ENCODE measurements at places on chromosomes 3 and 15.

DNA sequence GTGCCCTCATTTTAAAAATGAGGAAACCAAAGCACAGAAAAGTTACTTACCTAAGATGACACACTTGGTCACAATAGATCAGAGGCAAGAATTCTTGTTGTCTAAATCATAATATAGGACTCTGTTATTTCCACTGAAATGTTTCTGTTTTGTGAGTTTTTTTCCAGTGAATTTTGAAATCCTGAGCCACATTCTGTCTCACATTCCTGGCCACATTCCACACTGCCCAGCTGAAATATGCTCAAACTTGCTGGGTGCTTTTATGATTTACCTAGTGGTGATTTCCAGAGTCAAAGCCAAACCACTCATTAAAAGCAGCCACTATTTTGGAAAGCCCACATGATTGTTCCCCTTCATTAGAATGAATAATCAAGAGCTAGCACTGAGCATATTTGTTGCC lies 82.3 kb upstream of the NPHP3 start:
- H3K27ac ChIP-seq = no peak overlapping the region
- no peak for DNase-seq
- no peak overlapping the region for H3K4me3 ChIP-seq
- H3K4me1 ChIP-seq = no peaks in the 10 kb centered on the region
- H3K27me3 ChIP-seq = no peaks in the 10 kb centered on the region

- no peaks in the 10 kb centered on the region for H3K4me1 ChIP-seq
- H3K27ac ChIP-seq = no peak overlapping the region
- no peaks in the 10 kb centered on the region for H3K36me3 ChIP-seq
- no peaks in the 10 kb centered on the region for H3K27me3 ChIP-seq
- no peak for DNase-seq
Observed at GRCh38 chr3:60289341-60290121, 961.7 kb downstream of the FHIT start.

DNA sequence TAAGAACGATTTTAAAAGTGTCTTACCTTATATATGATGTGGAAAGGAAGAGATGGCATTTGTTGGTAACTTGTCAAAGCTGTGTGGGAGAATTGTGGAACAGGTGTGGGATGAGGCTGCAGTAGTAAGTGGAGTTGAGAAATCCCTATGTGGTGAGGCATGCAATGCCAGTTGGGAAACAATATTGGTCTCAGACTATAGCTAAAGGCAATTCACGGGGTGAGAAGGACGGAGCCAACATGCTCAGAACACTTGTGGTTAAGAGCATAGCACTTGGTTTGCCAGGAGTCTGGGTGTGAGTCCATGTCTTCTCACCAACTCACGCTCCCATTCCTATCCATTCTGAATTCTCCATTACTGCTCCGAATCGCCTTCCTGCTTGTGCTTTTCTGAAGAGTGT lies 615.6 kb upstream of the ADAMTS9 start:
- H3K36me3 ChIP-seq = no peaks in the 10 kb centered on the region
- no peaks in the 10 kb centered on the region for H3K27me3 ChIP-seq
- H3K4me1 ChIP-seq = no peaks in the 10 kb centered on the region
- no peak overlapping the region for H3K4me3 ChIP-seq
- H3K27ac ChIP-seq = no peak overlapping the region

DNA sequence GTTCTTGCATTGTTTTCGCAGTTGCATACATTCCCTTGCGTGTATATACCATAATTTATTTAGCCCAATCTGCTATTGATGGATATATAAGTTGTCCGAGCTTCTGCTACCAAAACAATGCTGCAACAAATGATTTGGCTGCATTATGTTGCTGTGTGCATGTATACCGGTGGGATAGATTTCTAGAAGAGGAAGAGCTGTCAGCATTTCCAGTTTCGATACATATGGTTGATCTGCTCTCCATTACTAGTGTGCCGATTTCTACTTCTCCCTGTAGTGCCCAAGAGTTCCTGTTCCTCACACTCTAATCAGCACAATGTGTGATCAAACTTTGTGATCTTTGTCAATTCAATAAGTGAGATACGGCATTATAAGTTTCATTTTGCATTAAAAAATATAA lies 92.8 kb upstream of the NMNAT3 start:
- no peak overlapping the region for H3K27ac ChIP-seq
- no peaks in the 10 kb centered on the region for H3K36me3 ChIP-seq
- no peak overlapping the region for H3K4me3 ChIP-seq
- no peaks in the 10 kb centered on the region for H3K4me1 ChIP-seq

DNA sequence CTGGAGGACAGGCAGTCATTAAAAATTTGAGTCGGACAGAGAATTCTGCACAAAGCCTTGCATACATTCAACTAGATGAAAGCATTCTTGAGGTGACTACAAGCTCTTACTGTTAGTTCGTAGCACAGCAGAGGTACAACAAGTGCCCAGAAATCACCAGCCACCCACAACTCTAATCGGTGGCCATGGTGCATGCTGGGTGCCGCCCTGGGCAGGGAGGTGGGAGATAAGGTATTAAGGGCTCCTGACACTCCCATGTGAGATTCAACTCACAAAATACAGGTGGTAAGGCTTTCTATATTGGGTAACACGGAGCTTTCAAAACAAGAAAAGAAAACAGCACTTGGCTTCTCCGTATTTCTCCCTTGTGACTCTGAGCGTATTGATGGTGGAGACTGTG lies 66.0 kb downstream of the MEIS2 start:
- H3K27me3 ChIP-seq = no peaks in the 10 kb centered on the region
- no peak overlapping the region for H3K4me3 ChIP-seq
- H3K4me1 ChIP-seq = no peaks in the 10 kb centered on the region
- H3K36me3 ChIP-seq = no peaks in the 10 kb centered on the region

GRCh38 chr3:152352554-152352953 lies 83.8 kb downstream of the MBNL1 start:
- no peak for DNase-seq
- no peaks in the 10 kb centered on the region for H3K27me3 ChIP-seq
- peaks cover 33% of the 10 kb centered on the region for H3K36me3 ChIP-seq
- no peak overlapping the region for H3K27ac ChIP-seq
- H3K4me3 ChIP-seq = no peak overlapping the region
- H3K4me1 ChIP-seq = peaks cover 25% of the 10 kb centered on the region

DNA sequence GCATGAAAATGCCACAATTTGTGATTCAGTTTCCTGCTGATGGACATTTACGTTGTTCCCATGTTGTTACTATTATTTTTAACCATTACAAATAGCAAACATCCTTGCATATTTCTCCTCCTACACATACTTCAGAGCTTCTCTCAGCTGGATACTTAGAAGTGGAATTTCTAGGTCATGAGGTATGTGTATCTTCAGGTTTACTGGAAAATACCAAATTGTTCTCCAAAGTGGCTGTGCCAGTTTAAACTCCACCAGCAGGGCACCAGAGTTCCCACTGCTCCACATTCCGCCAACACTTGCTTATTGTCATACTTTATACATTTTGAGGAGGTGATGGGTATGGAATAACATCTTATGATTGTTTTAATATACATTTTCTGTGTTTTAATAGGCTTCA lies 45.7 kb downstream of the PRR23E start:
- no peaks in the 10 kb centered on the region for H3K4me1 ChIP-seq
- no peak for DNase-seq
- H3K27ac ChIP-seq = no peak overlapping the region
- H3K36me3 ChIP-seq = no peaks in the 10 kb centered on the region
- H3K27me3 ChIP-seq = no peaks in the 10 kb centered on the region
- H3K4me3 ChIP-seq = no peak overlapping the region

DNA sequence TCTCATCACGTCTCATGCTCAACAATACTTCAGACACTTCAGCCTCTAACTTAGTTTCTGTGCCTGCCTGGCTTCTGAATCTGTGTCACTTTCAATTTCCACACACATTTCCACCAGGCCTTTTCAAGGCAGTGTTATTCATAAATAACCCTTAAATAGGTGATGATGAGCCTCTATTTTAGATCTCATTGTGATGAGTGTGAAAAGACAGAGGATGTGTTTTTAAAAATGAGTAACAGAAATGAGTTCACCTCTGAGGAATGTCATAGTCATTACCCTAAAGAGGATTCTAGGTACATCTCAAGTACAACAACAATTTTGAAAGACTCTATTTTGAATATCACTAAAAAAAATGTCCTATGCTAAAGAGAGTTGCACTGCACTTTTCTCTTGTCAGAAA lies 64.6 kb downstream of the STAC start:
- H3K4me3 ChIP-seq = no peak overlapping the region
- no peaks in the 10 kb centered on the region for H3K36me3 ChIP-seq
- H3K27me3 ChIP-seq = no peaks in the 10 kb centered on the region
- H3K27ac ChIP-seq = no peak overlapping the region
- no peaks in the 10 kb centered on the region for H3K4me1 ChIP-seq

DNA sequence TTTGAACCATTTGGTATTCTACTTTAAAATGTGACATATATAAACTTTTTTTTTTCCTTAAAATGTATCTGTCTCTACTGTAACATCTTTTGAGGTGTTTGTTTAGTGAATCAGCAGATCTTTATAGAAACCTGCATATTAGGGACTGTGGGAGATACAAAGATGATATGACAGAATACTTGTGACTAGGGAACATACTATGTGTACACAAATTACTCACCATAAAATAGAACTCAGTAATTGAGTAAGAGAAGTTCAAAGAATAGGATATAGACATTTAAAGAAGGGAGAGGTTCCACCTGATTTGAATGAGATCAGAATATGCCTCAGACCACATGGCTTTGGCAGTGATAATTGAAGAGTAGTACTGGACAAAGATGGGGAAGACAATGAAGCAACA lies 47.9 kb downstream of the ATP2C1 start:
- H3K27ac ChIP-seq = no peak overlapping the region
- peaks cover 55% of the 10 kb centered on the region for H3K36me3 ChIP-seq
- H3K4me1 ChIP-seq = no peaks in the 10 kb centered on the region
- no peak for DNase-seq
- H3K4me3 ChIP-seq = no peak overlapping the region

- no peak overlapping the region for H3K27ac ChIP-seq
- peaks cover 3% of the 10 kb centered on the region for H3K36me3 ChIP-seq
- no peak for DNase-seq
Observed at GRCh38 chr3:155889212-155889611, 18.8 kb downstream of the GMPS start.

DNA sequence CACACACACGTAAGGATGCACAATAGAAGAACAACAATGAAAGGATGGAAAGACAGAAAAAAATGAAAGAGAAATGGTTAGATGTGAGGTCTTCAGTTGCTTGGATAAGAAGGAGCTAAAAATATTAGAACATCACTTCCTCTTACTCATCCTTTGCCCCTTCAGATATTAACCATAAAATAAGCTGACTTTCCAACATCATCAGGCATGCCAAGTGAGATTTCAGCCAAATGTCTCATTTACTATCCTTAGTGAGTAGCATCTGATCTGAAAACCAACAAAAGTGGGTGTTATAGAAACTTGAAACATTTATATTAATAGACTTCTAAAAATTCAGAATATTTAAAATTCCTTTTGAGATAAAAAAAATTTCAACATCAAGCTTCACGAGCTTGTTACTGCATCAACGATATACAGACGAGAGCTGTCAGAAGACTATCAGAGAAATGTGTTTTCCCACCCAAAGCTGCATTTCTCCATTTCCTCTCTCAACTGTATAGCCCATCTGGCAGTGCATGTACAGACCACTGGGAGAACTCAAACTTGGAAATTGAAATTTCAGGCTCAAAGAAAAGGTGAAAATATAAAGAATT lies 25.4 kb upstream of the LSAMP start:
- no peak for DNase-seq
- H3K27me3 ChIP-seq = no peaks in the 10 kb centered on the region
- no peak overlapping the region for H3K4me3 ChIP-seq
- H3K4me1 ChIP-seq = no peaks in the 10 kb centered on the region

DNA sequence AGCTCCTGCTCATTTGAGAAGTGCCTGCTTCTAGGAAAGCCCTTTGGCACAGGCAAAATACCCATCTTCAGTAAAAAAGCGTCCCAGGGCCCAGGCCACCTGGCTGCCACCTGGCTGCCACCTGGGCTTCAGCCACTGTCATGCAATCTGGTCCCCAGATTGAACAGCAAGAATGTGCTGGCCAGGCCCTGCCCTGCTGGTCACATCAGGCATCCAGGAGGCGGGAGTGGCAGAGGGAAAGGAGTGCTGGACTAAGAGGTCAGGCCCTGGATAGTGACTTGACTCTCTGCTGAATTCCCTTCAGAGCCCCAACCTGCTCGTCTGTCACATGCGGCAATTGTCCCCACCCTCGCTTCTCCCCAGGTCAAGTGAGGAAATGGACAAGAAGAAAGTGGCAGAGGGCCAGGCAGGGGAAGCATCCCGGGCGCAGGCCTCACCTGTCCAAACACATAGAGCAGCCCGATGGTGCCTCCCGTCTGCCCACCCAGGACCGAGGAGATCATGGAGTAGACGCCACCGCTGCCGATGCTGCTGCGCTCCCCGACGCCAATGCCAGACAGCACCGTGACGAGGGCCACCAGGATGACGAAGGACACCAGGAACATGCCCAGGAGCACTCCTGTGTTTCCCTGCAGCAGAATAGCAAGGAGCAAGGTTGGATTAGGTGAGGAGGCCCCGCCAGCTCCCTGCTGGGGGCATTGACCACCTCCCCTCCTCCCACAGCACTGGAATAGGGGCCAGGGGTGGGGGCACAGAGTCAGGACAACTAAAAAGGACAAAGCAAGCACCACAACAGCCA lies 25.5 kb downstream of the SLC12A8 start:
- no peak for DNase-seq
- H3K36me3 ChIP-seq = no peaks in the 10 kb centered on the region
- no peak overlapping the region for H3K4me3 ChIP-seq
- H3K27ac ChIP-seq = no peak overlapping the region
- no peaks in the 10 kb centered on the region for H3K4me1 ChIP-seq
- H3K27me3 ChIP-seq = no peaks in the 10 kb centered on the region

DNA sequence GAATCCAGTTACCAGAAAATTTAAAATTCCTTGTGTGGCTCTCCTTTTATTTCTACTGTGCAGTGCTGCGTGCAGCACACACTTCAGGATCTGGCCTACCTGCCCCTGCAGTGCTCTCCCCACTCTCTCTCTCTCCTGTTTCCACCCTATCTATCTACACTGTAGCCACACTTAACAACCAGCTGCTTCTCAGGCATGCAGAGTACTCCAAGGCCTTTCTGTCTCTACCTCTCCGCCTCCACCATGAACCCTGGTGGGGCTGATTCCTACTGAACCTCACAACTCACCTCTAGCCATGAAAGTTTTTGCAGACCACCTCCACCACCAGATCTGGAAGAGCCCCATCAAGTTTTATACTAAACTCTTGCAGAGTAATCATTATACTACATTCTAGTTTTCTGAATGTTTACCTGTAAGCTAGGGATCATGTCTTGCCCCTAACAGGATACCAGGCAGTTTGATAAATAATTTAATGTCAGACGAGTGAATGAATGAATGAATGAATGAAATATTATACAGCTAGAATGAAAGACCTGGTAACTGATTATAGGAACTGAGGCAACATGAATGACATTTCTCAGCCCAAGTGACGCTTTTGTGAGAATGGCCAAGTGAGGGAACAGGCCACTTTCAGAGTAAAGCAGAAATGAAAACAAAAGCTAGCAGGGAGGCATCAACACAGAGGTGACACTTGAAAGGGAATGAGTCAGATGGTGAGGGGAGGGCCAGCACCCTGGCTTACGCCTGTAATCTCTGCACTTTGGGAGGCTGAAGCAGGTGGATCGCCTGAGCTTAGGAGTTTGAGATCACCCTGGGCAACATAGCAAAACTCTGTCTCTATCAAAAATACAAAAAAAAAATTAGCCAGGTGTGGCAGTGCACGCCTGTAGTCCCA lies 363.5 kb downstream of the FOXP1 start:
- H3K27me3 ChIP-seq = no peaks in the 10 kb centered on the region
- H3K4me3 ChIP-seq = no peak overlapping the region
- DNase-seq = no peak
- peaks cover 6% of the 10 kb centered on the region for H3K36me3 ChIP-seq
- H3K27ac ChIP-seq = no peak overlapping the region
- H3K4me1 ChIP-seq = peaks cover 5% of the 10 kb centered on the region

Data from CD4-positive, alpha-beta T cell (primary cell).